IPS-NIHi11 (cell line): ENCODE measurements at places on chromosomes 5 and 9.

DNA sequence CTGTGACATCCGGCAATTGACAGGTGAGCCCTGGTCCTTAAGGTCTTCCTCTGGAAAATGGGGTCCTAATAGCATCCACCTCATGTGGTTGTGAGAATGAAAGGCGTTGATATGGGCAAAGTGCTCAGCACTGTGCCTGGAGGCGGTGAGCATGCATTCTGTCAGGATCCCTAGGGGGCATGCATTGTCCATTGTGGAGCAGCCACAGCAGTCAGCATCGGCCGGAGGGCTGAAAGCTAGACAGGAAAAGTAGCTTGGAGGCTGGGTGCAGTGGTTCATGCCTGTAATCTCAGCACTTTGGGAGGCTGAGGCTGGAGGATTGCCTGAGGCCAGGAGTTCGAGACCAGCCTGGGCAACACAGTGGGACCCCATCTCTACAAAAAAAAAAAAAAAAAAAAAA lies 122.2 kb downstream of the LHX2 start:
- DNase-seq, result peak; percentile 45

- no peak for DNase-seq
Measured at GRCh38 chr9:134493461-134494272, 147.9 kb upstream of the COL5A1 start.

DNA sequence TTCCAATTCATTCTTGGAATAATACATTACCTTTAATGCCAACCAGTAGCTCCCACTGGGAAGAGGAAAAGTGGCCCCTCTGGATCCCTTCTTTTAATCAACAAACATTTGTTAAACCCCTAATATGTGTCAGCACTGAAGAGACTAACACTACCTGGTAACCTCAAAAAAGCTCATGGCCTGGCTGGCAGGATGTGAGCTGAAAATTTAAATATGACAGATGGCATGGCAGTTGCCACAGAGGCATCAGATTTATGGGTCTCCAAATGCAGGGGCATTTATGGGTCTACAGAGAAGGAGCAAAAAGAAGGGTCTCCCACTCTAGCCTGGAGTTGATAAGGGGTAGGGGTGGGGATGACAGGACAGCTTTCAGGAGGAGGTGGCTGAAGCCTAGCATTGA lies 12.5 kb downstream of the DNAH5 start:
- DNase-seq, result no peak

GRCh38 chr5:93034621-93035590 lies 546.1 kb downstream of the NR2F1-AS1 start:
- no peak for DNase-seq

- DNase-seq, result no peak
Measured at GRCh38 chr5:173950829-173951228, 38.1 kb upstream of the C5orf47 start.

GRCh38 chr5:173646692-173647091 lies 30.2 kb upstream of the BOD1 start:
- no peak for DNase-seq

- DNase-seq, result no peak
Measured at GRCh38 chr5:6745706-6746222, 32.5 kb downstream of the TENT4A start.

- DNase-seq, result no peak
Measured at GRCh38 chr5:163586531-163586956, 81.1 kb downstream of the MAT2B start.

DNA sequence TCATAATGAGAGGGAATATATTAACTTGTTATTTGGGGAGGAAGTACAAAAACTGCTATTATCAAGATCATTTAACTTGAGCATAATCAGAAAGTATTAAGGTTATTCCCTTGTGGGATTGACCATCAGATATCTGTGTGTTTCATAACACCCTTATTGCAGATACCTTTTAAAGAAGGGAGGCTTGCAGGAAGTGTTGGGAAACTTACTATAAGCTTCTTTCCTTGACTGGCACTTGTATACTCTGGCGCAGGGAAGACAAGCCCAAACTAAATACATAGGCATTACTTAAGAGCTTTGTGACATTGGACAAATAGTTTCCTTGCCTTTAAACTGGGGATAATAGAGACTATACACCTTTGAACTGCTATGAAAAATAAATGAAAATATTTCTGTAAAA lies 50.9 kb downstream of the PIK3R1 start:
- DNase-seq, result no peak
